ENCODE measurements at places on chromosomes 11 and 22.

DNA sequence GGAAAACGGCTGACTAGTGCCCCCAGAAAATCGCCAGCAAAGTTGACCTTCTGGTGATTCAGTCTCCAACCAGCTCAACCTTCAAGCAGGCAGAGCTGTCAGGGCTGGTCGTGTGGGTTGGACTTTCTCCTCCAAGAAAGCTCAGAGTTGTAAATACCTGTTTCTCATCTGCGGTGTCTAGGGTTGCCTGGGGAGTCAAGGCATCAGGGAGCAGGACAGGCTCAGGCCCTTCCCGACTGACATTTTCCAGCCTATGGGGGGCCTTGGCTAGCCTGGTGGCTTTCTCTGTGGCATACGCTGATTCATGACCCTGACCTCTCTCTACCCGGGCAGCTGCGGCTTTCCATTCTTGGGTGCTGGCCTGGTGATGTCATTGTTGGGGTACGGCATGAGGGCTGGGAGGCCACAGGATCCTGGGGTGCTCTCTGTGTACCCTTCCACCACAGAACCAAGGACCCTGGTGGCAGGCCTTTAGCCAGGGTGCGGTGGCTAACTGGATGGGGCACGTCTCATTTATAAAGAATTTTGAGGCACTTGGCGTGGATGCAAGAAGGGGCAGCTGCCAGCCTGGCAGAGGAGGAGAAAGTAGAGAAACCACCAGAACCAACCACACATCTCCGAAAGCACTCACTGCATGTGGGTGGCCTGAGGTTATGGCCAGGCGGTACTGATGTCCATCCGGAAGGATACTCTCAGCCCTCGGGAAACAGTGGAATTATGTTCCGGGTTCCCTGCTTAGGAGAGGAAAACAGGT, 64.9 kb downstream of the BCR start:
- DNase-seq = no peak

GRCh38 chr22:39429916-39430575, 26.8 kb upstream of the MGAT3 start:
- no peak for DNase-seq

- no peak for DNase-seq
Measured at GRCh38 chr22:38485783-38486182, 17.9 kb downstream of the KDELR3 start.

- DNase-seq = no peak
Measured at GRCh38 chr11:45569776-45570175, 95.6 kb downstream of the CHST1 start.

DNA sequence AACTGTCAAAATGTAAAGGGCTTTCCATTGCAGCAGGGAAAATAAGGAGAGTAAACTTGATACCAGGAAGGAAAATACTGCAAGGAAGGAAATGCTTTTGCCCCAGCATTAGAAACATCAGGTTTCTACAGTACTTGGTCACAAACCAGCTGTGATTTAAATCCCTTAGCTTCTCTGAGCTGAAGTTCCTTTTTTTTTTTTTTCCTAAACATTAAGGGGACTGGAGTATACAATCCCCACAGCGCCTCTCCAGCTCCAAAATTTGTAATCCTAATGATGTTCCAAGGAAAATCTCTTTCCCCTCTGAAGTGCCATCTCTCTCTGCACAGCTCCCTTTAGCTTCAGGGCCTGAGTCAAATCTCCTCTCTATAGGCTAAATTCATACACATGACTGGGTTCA, 220.5 kb upstream of the PITPNB start:
- no peak for DNase-seq

- no peak for DNase-seq
Measured at GRCh38 chr11:69089258-69089657, 40.5 kb downstream of the TPCN2 start.

DNA sequence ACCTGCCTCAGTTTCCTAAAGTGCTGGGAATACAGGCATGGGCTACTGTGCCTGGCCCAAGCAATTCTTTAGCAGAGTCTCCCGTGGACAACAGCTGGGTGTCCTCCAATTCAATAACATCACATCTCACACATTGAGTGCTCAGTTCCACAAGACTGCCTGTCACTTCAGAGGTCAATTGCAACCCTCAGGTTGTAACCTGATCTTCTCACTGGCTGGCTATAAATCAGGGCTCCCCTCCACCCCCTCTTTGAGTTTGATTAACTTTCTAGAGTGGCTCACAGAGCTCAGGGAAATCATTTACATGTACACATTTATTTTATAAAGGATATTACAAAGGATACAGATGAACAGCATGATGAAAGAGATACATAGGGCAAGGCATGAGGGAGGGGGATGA, 68.1 kb downstream of the MCHR1 start:
- DNase-seq = no peak

GRCh38 chr11:46604796-46605195, 11.0 kb upstream of the AMBRA1 start:
- DNase-seq = no peak

- no peak for DNase-seq
Measured at GRCh38 chr11:127037001-127037400, 36.4 kb upstream of the KIRREL3 start.

GRCh38 chr11:44237156-44237555, 72.8 kb downstream of the ALX4 start:
- DNase-seq = no peak

- DNase-seq = no peak
Measured at GRCh38 chr11:69912911-69913451, 93.8 kb upstream of the FGF3 start.

DNA sequence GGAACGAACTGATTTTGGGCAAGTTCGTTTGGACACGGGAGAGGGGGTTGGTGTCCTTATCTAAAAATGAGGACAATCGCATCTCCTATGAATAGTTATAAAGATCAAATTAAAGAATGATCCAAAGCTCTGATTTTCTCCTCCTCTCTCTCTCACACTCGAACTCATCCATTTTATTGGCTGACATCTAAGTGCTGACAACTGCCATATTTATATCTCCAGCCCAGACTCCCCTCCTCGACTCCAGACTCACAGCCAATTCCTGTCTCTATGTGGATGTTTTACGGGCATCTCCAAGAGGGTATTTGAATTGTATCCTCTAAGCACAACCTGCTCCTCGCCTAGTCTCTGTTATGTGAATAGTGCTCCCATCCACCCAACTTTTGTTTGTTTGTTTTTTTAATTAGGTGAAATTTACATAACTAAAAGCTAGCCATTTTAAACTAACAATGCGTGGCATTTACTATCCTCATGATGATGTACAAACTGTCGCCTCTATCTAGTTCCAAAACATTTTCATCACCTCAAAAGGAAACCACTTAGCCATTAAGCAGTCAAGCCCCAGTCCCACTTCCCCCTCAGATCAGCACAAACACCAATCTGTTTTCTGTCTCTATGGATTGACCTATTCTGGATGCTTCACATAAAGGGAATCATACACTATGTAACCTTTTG, 4.0 kb downstream of the SYN3 start:
- DNase-seq = no peak

- no peak for DNase-seq
Measured at GRCh38 chr22:21714059-21714770, 21.4 kb downstream of the YPEL1 start.

- DNase-seq = no peak
Measured at GRCh38 chr11:43582024-43582862, 98.3 kb upstream of the HSD17B12 start.

DNA sequence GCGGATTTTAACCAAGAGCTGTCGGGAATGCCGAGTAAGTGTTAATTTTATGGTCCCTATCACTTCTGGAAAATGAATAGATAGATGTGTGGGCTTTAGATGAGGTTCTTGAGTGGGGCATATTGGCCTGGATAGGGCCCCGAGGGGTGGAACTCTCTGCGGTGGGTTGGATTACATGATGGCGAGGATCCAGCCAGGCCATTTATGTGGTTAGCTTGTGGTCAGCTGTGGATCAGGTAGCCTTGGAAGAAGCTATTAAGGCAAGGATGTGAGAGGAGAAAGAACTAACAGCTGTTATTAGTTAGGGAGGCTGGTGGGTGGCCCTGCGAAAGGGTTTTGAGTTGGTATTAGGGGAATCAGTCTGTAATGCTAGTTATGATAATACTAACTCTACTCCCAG, 268.4 kb downstream of the NELL1 start:
- no peak for DNase-seq

- DNase-seq = no peak
Measured at GRCh38 chr11:86632499-86633269, 39.7 kb downstream of the ME3 start.

GRCh38 chr22:47460176-47460575, 697.7 kb downstream of the TBC1D22A start:
- DNase-seq = no peak

DNA sequence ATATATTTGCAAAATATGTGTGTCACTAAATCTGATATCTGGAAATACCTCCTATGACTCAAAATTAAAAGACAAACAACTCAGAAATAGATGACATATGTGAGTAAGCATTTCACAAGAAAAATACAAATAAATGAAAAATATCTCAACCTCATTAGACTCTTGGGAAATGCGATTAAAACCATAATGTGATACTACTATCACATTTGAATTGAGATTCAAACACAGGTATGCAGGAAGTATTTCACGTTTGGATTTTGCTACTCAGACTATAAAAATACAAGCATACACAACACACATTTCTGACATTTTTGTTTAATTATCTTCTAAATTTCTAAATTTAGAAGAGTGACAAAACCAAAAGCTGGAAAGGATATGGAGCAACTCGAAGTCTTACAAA, 811.9 kb upstream of the LRRC4C start:
- DNase-seq = no peak

DNA sequence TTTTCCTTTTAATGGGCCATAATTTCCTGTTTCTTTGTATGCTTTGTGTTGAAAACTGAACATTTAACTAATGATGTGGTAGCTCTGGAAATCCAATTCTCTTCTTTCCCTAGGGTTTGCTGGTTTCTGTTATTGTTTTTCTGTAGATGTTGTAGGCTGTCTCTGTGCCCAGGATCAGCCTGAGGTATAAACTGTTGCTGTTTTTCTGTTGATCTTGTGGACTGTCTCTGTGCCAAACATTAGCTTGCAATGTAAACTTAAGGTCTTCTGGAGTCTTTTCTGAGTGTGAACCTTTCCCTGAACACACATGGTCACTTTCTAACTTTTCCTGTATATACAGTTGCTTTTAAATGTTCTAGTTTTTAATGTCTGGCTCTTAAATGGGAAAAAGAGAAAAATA, 5.9 kb upstream of the TSKU start:
- no peak for DNase-seq
